NCI-H446 (cell line): ENCODE measurements at places on chromosomes 2 and 18.

DNA sequence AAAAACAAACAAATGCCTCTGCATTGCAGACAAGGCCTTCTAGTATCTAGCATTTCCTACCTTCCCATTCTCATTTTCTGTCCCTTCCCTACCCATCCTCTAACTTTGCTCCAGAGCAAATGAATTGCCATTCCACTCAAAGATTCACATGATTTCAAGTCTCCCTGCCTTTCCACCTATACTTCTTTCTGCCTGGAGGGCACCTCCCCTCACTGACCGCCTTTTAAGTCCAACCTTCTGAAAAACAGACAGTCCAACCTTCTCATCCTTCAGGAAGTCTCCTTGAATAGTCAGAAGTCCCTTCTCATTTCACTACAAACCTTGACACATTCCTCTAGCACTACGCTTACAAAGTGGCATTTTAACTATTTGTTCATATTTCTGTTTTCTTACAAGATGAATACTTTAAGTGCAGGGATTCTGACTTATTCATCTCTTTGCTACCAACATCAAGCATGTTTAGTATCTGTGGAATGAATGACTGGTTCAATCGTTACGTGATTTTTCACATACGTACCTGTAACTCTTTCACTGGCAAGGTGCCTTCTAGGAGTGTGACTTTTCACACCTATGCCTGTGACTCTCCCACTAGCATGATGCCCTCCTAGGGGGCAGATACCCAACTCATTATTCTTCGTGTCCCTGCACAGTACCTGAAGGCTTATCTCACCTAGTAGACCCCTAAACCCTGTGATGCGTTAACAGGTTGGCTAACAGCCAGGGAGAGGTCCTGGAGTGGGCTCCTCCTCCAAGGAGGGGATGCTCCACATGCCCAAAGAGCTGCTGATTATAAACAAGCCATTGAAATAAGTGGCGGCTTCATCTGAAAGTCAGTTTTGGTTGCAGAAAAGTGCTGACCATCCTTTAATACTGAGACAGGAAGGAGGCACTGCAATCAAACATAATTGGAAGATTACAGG lies 356.2 kb downstream of the MYCN start:
- no peak for DNase-seq

DNA sequence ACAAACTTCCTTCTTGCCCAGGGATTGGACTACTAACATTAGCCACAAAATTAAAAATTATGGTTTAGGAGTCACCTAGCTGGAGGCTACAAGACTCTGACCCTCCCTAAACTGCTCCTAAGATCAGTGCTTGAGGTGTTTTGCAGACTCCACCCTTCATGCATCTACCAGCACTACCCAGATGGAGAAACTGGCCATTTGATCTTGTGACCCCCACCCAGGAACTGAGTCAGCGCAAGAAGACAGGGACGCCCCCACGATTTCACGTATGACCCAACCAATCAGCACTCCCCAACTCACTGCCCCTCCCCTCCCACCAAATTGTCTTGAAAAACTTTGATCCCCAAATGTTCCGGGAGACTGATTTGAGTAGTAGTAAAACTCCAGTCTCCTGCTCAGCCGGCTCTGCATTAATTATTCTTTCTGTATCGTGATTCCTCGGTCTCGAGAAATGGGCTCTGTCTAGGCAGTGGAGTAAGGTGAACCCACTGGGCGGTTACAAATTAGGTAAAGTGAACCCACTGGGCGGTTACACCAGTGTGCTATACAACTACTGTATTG lies 40.1 kb upstream of the CCDC88A start:
- DNase-seq: no peak

GRCh38 chr18:3170441-3171161 lies 49.2 kb downstream of the MYOM1 start:
- DNase-seq: no peak

DNA sequence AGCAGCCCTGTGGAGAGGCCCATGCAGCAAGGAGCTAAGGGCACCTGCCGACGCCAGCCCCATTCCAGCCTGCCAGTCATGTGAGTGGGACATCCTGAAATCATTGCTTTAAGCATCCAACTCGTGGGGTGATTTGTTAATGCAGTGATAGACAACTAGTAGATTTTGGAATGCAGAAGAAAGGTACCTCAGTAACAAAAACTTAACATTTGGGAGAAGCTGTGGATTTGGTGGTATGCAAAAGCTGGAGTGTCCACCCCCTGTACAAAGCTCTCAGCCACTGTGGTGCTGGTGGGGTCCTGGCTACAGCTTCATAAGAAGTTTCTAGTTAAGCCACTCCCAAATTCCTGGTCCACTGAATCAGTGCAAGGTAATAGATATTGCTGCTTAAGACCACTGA lies 37.2 kb upstream of the GNAL start:
- no peak for DNase-seq

- no peak for DNase-seq
These were observed 35.5 kb upstream of the PELI1 start for GRCh38 chr2:64179582-64180321.

GRCh38 chr18:13477147-13477683 lies 249.1 kb downstream of the FAM210A start:
- no peak for DNase-seq

DNA sequence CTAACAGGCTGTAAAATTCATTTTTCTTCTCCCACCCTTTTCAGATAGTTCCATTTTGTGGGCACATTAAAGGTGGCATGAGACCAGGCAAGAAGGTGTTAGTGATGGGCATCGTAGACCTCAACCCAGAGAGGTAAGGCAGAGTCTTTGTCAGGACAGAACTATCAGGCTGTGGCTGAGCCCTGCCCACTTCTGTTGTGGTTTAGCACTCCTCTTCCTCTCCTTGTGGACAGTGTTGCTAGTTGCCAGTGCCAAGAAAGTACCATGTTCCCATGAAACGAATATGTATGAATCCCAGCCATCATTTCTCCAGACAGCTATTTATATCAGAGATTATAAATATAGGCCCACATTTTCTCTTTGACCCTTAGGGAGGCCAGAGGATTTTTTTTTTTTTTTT lies 1.6 kb downstream of the LGALSL start:
- no peak for DNase-seq

- no peak for DNase-seq
These were observed 676.4 kb upstream of the CHAC2 start for GRCh38 chr2:53091183-53091582.

GRCh38 chr2:70956141-70956540 lies 20.4 kb downstream of the ATP6V1B1 start:
- DNase-seq: no peak

- no peak for DNase-seq
These were observed 4.1 kb upstream of the SERPINB8 start for GRCh38 chr18:63965716-63966330.

DNA sequence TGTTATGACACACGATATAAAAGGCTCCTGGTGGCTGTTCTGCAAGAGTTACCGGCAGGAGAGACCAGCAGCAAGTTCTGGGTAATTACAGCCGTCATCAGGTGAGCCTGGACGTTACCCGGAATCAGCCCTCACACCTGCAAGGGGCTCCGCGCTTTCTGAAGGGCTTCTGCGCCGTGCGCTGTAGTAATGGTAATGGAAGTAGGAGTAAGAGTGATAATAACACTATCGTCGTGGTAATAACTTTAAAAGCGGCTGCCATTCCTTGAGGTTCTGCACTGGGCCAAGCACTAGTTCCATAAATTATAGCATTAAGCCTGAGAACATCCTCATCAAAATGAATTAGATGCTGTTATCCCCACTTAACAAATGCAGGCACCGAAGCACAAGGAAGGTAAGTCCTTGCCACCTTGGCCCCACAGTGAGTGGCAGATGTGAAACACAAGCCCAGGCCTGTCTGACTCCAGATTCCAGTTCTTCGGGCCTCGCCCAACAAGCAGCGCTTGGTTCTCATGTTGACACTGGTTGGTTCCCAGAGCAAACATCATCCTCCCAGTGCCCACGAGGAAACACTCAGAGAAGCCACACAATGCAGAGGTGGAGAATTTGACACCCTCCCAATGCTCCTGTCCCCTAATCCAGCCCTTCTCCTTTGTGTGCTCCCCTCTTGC lies 205.2 kb downstream of the EIPR1 start:
- DNase-seq: no peak

- DNase-seq: peak; percentile 61
These were observed 616.6 kb upstream of the FSHR start for GRCh38 chr2:49770919-49771318.

DNA sequence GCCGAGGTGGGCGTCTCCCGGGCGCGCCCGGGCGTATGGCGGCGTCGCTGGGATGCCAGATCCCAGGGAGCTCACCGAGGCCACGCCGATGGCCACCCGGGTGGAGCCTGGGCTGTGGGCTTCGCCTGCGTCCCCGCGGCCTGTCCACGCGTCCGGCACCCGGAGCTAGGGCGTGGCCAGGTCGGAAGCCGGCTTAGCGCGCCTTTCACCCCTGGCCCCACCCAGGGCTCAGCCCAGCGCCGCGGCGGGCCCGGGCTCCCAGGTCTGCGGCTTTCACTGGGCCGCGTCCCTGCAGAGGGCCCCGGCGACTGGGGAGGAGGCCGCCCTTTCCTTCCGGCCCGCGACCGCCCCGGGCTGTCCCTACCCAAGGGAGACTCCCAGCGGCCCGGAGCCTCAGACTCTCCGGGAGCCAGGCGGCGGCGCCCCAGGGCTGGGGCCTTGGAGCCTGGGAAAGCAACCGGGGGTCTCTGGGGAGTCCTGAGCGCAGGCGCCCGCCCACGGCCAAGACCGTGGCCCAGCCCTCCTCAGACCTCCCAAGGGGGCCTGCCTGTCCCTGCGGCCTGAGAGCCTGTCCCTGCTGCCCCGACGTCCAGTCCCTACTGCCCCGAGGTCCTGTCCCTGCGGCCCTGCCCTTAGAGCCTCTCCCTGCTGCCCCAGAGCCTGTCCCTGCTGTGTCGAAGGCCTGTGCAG lies 36.3 kb upstream of the ITM2C start:
- no peak for DNase-seq

- no peak for DNase-seq
These were observed 4.5 kb downstream of the TRABD2A start for GRCh38 chr2:84876369-84876768.
